ENCODE measurements at places on chromosomes 2 and 18. TPM values are rescaled to one million over a fixed set of nuclear protein-coding genes. Genes with fewer than 3 reads are reported as not detected.

Gene TSHZ1
- 5.7 TPM for total RNA-seq

Gene CTNNA2
- 0.17 TPM for total RNA-seq

Gene RIT2
- not detected for total RNA-seq

Gene C2orf72
- 7.5 TPM for total RNA-seq

Gene PLGLB1
- 0.44 TPM for total RNA-seq

Gene HAAO
- not detected for total RNA-seq

Gene VWC2L
- total RNA-seq, result not detected

Gene TRABD2A
- 14.0 TPM for total RNA-seq

Gene MOB4
- 21.0 TPM for total RNA-seq

Gene STPG4
- total RNA-seq, result not detected

Gene ZSWIM2
- not detected for total RNA-seq

Gene SKOR2
- total RNA-seq, result not detected

Gene SEPTIN10
- 32.1 TPM for total RNA-seq

Gene FEV
- not detected for total RNA-seq

Gene AGXT
- total RNA-seq, result not detected

Gene THSD7B
- not detected for total RNA-seq

Gene KIAA1328
- total RNA-seq, result 1.7 TPM
